ENCODE measurements at places on chromosomes 12 and 14. TPM values are rescaled to one million over a fixed set of nuclear protein-coding genes. Genes with fewer than 3 reads are reported as not detected.

Gene DNAL1
- total RNA-seq = 6.2 TPM

Gene KLRG1
- total RNA-seq = 1.4 TPM

Gene ARMH4
- total RNA-seq = 0.76 TPM

Gene B4GALNT3
- 1.2 TPM for total RNA-seq

Gene TRPV4
- total RNA-seq = 0.10 TPM

Gene OTOGL
- 0.26 TPM for total RNA-seq

Gene PGF
- total RNA-seq = 7.9 TPM

Gene TNS2
- total RNA-seq = 55.5 TPM

Gene LALBA
- not detected for total RNA-seq

Gene SYCP3
- not detected for total RNA-seq

Gene DCP1B
- 9.9 TPM for total RNA-seq

Gene PRB2
- total RNA-seq = not detected

Gene TBPL2
- total RNA-seq = not detected

Gene FAM186B
- total RNA-seq = 0.63 TPM

Gene PTPN21
- total RNA-seq = 14.8 TPM

Gene CREBL2
- 9.2 TPM for total RNA-seq

Gene PPP4R4
- not detected for total RNA-seq

Gene KRT82
- not detected for total RNA-seq

Gene ENTPD5
- total RNA-seq = 9.2 TPM

Gene TMEM132C
- total RNA-seq = 0.77 TPM

Gene CLMN
- total RNA-seq = 6.8 TPM

Gene MIP
- total RNA-seq = not detected

Gene OAS3
- total RNA-seq = 3.4 TPM

Gene HIF1A
- total RNA-seq = 32.4 TPM

Gene CCDC197
- total RNA-seq = 1.3 TPM

Gene CSRP2
- 5.2 TPM for total RNA-seq

Gene PRICKLE1
- 2.5 TPM for total RNA-seq

Gene RACGAP1
- total RNA-seq = 4.6 TPM

Gene CLEC1A
- 1.6 TPM for total RNA-seq

Gene PRPH
- not detected for total RNA-seq

Gene MAP3K9
- 4.3 TPM for total RNA-seq

Gene WDHD1
- total RNA-seq = 2.0 TPM

Gene ABHD4
- total RNA-seq = 15.6 TPM

Gene DPY19L2
- 0.32 TPM for total RNA-seq

Gene GEMIN2
- total RNA-seq = 11.2 TPM

Gene KRT71
- total RNA-seq = not detected

Gene LRTM2
- not detected for total RNA-seq

Gene PLCZ1
- not detected for total RNA-seq

Gene PTGDR
- total RNA-seq = 0.19 TPM

Data from psoas muscle (tissue), 8 donors.